AG09319 (cell line): ENCODE measurements at places on chromosomes 2 and 18.

GRCh38 chr2:46045888-46046287 lies 251.3 kb upstream of the EPAS1 start:
- DNase-seq = no peak

GRCh38 chr2:234138836-234139235 lies 88.3 kb downstream of the SPP2 start:
- no peak for DNase-seq

DNA sequence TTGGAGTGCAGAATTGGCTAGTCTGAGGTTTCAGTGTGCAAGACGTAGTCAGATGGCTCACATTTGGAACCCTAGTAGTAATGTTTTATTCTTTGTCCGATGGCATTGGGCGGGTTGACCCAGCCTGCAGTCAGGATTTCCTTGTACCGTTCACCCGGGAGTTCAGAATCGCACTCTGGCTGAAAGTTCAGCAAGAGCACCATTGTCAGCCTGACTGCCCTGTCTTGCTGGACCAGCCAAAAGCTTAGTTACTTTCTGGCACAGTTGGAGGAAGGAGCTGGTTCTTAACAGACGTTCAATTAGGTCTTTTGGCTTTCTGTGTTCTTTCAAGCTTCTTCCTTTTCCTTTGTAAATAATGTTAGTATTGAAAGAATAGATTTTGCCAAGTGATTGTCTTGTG lies 18.6 kb downstream of the RMC1 start:
- no peak for DNase-seq

DNA sequence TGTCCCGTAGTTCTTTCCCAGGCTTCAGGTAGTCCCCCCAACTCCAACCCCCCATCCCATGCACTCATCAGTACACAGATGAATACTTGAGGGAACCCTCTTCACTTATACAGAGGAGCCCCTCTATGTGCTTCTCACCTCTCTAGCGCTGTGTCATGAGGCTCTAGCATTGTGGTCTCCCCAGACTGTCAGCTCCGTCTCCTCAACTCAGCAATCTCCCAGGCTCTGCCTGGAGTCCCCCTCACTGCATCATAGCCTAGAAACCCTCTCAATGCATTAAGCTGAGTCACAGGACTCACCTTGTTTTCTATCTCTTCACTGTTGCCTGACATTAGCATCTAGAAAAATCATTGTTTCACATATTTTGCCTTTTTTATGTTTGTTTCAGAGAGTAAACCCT lies 20.2 kb upstream of the PRKCE start:
- no peak for DNase-seq

DNA sequence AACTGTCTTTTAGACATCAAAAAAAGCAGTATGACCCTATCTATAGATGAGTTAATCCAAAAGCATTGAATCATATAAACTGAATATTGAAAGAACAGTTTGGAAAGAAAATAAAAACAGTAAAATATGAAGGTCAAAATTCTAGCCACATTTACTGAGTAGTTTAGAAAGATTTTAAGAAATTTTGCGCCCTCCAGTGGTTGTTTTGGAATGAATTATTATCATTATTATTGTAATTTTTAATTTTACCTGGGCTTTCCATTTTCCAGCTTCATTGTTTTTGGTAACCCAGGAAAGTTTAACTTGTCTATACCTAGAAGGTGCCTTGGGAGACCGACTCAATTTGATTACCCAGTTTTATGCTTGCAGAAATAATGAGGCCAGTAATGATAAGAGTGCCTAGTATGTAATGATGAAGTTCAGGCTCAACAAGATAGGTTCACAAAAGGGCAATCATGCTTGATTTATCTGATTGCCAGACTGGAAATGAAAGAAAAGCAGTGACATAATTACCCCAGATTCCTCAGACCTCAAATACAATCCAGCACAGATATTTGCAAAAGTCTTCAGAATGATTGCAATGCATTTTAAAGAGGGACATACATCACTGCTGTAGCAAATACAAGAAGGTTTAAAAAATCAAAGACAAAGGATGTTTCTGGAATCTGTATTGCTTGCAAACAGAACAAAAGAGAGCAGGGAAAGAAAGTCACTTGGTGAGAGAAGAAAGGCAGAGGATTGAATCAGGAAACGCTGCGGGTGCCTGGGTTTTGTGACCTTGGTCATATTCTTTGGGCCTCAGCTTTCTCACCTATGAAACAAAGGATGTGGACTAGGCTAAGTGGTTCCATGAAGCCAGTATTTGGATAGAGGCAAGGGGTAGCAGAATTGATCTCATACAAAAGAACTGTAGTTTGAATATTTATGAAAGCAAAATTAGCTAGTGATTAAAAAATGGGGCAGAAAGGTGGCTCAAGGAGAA lies 153.8 kb downstream of the MAP2 start:
- no peak for DNase-seq

DNA sequence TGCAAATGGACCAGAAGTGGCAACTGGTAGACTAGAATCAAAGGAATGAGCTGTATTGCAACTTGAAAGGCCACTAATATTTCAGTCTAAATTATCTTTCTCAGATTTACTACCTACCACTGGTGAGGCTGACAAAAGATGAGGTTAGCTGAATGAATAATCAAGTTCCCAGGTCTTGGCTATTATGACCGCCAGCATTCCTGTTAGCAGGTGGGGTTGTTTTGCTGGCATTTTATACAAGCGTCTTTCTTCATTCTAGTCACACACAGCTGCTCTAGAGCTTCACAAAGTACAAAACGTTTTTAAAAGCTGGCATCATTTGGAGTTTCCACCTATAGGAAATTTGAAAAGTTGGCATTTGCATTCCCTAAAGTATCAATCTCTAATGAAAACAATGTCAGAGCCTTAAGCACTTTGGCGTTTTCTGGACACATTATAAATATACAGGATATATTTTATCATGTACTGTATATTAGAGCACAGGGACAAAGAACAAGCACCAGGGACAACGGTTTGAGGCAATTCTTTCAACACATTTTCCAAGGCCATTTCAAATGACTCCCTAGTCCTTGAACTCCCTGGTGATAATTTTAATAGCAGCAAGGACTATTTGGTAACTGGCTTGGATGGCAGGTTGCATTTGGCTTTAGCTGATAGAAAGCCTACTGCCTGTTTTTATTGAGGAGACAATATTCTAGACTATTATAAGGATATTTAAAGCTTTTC lies 410.2 kb upstream of the CHST9 start:
- DNase-seq = no peak

DNA sequence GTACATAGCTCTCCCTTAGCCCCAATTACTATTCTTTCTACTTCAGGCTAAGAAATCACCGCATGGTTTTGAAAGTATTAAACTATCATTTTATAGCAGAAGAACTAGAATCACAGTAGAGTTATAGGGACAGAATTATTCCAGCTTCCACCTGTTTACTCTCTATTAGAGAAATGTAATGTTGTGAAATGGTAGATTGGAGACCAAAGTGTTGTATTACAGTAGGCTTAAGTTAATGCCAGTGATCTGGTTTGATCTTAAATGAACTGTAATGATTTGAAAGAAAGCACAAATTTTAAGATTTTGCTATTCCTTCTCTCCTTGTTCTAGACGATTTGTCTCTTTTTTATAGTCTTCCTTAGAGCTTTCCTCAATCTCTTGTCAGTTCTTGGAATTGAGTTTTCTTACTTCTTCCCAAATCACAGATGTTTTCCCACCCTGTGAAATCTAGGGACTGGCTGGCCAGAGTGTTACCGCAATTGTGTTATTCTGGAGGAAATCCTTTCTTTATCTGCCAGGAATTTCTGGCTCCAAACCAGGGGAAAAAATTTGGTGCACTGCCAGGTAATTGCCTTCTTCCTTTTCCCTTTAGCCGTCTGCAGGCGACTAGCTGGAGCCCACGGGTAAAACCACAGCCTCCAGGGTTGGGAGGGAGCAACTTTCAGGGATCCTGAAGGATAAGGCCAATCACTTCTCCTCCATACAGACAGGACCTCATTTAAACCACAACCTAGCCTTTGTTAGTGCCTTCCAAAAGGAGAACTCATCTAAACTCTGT lies 51.7 kb downstream of the NOP58 start:
- peak; percentile 73 for DNase-seq

DNA sequence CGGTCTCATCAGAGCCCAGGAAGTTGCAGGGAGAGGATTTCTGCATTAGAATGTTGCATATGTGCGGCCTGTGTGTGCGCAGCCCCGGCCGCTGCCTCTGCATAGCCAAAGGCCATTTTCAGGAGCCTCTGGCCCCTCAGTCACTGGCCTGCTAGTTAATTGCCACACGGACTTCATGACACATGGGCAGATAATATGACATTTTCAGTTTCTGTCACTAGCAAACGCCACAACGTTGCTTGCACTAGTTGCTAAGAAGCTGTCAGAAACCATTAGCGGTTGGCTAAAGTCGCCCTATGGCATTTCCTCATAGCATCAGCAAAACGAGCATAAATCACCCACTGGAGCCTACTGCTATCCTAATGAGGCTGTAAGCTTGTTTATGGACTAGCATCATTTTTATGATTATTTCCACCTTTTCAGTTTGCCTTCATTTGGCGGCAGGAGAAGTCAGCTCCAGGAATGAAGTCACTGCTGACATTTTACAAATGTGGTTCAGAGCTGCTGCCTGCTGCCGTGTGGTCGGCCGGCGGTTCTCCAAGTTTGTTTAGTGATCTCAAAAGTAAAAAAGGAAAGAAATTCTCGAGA lies 73.7 kb downstream of the MEIS1 start:
- no peak for DNase-seq

DNA sequence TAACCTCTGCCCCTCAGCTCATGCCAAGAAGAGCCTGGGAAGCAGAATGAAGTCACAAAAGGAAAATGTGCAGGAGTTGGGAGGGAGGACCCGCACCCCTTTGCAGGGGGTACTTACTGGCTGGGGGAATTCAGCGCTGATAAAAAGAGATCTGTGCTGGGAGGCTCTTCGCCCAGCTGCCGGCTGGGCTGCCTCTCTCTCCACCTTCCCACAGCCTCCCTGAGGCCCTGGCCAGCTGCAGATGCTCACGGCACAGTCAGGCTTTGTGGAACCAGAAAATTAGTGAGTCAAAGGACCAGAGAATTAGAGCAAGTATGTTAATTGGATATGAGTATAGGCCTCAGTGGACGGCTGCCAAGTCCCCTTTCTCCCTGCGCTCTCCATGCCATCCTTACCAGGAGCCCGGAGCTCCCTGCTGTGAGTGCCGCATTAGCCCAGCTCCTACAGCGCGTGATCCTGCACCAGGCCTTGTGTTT lies 181.7 kb upstream of the SH3BP4 start:
- DNase-seq = no peak

DNA sequence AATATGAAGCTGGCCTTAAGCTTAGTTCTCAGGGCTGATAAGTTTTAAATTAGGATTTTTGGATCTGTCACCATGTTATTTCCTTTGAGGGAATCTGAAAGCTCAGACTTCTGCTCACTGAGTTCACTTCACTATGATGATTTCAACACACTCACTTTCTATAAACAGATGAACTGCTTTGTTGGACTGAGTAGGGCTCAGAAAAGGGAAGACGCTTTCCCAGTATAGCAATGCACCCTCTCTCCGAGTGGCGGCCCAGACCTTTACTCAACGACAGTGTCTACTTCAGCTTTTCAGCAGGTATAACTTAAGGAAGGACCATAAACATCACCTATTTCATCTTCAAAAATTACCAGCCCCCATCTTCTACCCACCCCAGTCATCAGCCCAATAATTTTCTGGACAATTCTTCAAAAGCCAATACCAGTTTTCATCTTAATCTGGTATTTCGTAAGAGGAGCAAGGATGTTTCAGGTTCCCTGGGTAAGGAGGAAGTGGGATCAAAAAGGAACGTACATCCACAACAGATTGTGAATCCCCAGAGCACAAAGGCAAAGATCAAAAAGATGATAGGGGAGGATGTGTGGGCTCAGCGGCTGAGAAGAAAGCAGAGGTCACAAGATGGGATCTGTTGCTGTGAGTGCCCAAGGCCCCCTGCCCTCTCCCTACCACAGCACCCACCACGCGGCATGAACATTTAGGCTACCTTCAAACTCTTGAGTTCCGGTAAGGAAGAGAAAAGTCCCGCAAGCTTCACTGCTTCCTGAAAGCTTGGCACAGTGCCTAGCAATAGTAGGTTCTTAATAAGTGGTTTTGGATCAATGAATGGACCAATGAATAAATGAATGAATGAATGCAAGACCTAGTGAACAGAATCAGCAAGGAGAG lies 41.9 kb downstream of the LPIN2 start:
- no peak for DNase-seq

GRCh38 chr18:74146756-74147155 lies 878 bp downstream of the FBXO15 start:
- peak; percentile 65 for DNase-seq

DNA sequence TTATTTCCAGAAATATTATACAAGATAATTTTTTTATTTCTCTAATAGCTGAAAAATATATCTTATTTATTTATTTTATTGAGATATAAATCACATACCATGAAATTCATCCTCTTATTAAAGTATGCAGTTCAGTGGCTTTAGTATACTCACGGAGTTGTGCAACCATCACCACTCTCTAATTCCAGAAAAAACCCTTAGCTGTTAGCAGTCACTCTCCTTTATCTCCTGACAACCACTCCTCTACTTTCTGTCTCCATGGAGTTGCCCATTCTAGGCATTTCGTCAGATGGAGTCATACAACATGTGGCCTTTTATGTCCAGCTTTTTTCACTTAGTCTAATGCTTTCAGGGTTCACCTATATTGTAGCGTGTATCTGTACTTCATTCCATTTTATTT lies 66.5 kb downstream of the TCF7L1 start:
- peak; percentile 15 for DNase-seq

- no peak for DNase-seq
Observed at GRCh38 chr2:158486150-158486969, 29.6 kb downstream of the PKP4 start.

DNA sequence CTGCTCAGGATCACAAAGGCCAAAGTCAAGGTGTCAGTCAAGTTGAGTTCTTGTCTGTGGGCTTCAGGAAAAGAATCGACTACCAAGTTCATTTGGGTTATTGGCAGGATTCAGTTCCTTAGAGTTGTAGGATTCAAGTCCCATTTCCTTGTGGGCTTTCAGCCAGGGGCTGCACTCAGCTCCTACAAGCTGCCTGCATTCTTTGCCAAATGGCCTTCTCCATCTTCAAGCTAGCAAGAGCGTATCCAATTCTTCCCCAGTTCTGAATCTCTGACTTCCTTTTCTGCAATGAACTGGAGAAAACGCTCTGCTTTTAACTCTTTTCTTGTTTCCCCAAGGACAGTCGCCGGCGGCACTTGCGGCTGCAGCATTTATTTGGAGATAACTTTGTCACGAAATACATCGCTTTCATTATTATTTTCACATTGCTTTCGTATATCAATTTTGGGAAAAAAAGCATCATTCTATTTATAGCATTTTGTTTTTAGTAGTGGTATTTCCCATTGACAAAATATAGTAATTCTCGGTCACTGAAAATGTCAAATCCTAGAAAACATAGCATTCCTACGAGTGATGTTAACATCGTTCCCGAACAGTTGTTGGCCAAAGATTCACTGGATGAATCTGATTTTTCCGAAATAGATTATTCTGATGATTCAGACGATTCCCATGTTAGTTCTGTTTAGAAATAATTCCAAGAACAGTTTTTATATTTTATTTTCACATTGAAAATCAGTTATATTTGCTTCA lies 59.6 kb upstream of the SERPINE2 start:
- DNase-seq = no peak

GRCh38 chr2:75560768-75561565 lies at the start of gene EVA1A:
TSS of gene EVA1A (minus strand) at chr2:75560939. CDS start at chr2:75518140, 42,799 bp downstream.
- peak; percentile 54 for DNase-seq

- DNase-seq = no peak
Observed at GRCh38 chr2:12465631-12466135, 251.1 kb upstream of the TRIB2 start.
